Femur (tissue), 1 donor: ENCODE measurements at places on chromosomes 11 and 22.
A peak's percentile ranks its signal among the peaks of the same experiment; 100 is the strongest.

DNA sequence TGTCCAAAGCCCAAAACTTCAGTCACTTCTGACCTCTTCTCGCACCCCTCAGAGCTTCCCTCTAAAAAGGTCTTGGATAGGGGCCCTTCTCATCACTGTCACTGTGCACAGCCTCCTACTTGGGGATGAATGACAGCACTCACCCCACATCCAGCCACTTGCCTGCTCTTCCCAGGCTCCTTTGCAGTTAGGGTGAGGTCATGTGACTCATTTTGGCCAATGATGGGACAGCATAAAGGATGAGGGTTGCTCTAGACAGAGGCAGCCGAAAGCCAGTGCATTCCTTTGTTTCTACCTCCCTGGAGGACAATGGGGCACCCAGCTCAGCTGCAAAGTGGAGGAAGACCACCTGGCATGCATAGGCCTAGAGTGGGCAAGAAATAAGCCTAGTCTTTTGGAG is 1413.3 kb downstream of the TBC1D22A start:
- DNase-seq, result no peak

- no peak for DNase-seq
These were observed 26.7 kb upstream of the PICK1 start for GRCh38 chr22:38030311-38031133.

DNA sequence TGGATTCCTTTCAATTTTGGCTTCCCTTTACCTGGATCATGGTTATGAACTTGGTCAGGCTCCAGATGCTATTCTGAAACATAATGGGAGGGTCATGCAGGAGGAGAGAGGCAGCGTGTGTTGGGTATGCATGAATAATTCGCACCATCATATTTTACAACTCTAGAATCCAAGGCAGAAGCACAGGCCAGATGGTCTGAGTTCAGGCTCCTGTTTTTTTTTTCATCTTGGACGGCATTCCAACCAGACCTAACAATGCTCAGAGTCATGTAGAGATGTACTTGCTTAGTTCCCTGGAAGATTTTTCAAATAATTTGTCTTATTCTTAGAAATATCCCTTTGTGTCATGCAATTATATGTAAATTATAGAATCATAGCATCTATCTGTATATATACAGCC is 393.5 kb downstream of the JRKL start:
- no peak for DNase-seq

DNA sequence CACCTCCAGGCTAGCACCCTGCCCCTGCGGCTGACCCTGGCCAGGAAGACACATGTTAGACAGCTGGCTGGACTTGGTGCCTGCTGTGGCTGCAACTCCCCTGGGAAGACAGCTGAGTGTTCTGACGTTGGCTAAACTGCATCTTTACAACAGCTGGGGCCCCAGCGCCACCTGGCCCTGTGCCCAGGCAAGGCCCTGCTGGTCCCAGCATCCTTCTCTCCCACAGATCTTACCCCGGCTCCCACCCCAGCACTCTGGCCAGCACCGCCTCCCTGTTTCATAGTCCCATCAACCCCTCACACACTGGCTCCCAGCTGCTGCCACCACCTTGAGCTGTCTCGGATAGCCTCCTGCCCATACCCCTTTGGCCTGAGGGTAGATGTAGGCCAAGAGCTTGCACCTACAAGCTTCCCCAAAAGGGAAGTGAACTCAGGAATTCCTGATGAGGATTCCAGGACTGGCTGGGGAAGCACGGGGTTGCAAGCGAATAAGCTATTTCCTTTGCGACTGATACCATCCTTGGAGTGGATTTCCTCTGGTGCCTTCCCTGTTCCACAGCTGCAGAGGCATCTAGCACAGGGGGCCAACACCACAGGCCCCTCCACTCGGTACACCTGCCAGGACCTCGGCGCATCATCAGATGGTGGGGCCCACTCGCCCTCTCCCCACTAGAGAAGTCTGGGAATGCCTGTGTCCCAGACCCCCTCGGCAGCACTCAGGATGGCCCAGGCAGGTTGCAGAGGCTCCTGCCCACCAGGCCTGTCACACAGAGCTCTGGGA is 28.5 kb downstream of the RSPH14 start:
- DNase-seq, result peak; percentile 79

DNA sequence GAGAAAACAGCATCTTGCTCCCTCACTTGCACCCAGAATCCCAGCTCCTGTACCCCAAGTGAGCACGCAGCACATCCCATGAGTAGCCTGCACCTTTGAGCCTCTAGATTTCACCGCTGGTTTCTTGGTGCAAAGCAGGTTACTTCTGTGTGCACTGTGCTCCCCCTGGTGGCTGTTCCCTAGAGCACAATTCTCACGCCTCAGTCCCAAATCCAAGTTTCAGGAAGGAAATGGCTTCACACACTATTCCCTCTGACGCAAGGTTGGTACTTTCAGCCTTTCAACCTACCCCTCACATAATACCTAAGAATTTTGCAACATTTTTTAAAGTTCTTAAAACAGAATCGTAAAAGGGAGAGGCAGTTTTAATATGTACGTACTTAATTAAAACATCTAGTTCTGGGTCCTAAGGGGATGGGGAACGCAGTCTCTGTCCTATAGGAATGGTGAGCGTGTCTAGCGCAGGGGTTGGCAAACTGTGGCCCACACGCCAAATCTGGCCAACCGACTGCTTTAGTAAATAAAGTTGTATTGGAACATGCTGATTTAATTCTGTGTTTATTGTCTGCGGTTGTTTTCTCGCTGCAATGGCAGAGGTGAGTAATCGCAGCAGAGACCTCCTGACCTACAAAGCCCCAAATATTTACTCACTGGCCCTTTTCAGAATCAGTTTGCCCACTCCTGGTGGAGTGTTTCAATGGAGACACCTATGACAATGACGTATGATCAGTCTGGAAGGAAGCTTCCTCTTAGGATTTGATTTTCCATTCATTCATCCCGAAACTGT is 27.5 kb downstream of the DHCR7 start:
- no peak for DNase-seq

DNA sequence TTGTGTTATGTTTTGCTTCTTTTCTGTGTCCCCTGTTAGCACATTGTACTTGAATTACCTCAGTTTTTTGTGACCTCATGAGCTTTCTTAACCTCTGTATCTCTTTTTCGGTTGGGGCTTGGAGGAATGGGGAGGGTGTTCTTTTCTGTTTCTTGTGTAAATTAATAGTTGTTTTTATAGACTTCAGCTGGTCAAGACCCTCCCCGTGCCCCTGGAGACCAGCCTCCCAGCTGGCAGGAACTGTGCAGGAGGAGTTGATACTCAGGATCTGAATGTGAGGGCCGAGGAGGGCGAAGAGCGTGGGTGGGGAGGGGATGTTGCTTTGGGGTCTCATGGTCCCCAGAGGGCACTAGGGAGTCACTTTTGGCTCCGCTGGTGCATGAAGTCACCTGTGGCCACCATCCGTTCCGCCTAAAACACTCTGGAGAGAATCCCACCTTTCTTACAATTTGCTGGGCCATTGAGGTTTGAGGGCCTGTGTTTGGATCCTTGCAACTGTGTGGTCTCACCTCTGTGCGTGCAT is 44.3 kb upstream of the NNMT start:
- DNase-seq, result no peak

DNA sequence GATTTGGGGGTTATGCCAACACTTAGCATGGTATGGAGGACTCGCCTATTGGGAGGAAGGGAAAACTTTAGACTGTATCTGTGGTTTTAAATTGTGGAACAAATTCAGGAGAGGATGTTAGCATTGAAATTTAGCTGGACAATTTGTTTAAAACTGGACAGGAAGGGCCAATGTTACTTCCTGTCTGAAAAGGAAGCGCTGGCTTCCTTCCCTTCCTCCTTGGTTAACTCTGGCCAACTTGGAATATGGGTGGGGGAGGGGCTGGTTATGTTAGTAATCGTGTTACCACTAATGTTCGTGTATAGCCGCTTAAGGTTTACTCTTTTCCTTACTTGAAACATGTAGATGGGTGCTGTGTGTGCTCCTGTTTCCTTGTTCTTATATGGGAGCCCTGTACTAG is 13.9 kb downstream of the CTNND1 start:
- no peak for DNase-seq

DNA sequence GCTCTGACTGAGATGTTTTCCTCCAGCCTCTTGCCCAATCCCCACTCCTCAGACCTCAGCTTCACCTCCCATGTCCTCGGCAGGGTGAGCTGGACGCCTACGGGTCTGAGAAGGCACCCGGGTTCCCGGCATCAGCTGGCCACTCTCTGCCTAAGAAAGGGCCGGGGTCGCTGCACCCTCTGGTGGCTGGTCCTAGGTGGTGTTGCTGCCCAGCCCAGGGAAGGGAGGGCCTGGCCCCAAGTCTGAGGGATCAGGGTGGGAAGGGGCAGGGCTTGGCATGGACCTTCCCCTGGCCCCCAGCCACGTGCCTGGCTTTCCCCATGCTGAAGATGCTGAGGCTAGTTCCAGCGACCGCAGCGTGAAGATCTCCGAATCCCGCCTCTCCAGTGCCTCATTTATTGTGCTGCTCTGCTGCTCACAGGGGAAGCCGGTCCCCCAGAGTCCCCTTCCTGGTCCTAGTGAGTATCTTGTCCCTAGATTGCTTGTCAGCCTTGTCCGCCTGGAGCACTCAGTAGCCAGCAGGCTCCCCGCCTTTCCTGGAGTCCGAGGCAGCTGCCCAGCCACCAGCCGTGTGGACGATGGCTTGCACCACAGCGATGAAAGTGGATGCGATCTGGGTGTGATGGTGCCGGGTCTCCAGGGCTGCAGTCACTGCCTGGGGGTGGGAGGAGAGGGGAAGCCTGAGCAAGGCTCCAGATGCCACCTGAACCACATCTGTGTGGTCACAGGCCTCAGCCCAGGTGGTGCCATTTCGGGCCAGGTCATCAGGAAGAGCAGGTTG is 2.9 kb upstream of the GGT5 start:
- DNase-seq, result peak; percentile 93

DNA sequence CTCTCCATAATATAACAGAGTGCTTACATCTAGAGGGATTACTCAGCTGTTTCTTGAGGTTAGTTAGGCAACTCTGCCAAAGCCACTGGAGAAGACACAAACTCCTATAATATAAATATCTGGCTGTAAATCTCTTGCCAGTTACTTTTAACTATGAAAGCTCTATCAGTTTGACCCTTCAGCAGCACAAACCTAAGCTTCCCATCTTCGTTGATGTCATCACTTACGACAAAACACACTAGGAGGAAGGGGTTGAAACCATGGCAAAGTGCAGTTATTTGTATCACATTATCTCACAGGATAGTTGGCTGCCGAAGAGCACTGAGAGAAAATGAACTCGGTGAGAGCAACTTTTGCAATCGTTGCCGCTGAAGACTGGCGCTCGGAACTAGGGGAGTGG is 922.1 kb downstream of the OPCML start:
- DNase-seq, result no peak

- DNase-seq, result no peak
These were observed 613.5 kb upstream of the CCDC179 start for GRCh38 chr11:23473782-23474181.

GRCh38 chr11:29200791-29201562 is 815.9 kb downstream of the KCNA4 start:
- no peak for DNase-seq

DNA sequence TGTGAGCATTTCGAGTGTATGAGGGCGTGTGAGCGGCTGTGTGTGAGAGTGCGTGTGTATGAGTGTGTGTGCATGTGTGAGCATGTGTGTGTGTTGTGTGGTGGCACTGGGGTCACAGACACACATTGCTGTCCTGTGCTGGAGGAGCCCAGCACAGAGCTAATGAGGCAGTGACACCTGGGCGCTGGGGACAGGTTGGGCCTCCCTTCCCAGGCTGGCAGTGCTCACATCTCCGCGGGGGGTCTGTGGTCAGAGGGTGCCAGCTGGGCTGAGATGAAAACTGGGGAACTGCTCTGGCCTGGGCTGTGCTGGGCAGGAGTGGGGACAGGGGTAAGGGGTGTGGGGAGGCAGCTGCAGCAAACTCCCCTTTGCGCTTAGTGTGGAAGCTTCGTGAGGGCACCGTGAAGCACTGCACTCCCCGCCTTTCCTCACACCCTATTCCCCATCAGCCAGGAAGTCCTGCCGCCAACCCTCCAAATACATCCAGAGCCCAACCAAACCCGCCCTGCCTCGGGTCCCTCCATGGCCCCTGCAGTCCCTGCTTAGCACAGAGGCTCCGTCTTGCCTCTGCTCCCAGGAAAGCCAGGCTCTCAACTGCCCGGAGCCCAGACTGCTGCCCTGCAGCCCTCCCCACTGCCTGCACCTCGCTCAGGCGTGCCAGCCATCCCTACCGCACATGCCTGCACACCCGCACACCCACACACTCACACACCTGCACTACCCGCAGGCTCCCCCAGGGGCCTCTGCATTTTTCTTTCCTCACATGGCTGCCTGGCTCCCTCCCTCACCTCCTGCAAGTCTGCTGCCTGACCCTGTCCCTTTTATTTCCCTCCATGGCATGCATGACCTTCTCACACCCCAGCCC is 62.0 kb upstream of the THY1 start:
- peak; percentile 11 for DNase-seq

- no peak for DNase-seq
These were observed 70.5 kb downstream of the PKNOX2 start for GRCh38 chr11:125235071-125235471.

DNA sequence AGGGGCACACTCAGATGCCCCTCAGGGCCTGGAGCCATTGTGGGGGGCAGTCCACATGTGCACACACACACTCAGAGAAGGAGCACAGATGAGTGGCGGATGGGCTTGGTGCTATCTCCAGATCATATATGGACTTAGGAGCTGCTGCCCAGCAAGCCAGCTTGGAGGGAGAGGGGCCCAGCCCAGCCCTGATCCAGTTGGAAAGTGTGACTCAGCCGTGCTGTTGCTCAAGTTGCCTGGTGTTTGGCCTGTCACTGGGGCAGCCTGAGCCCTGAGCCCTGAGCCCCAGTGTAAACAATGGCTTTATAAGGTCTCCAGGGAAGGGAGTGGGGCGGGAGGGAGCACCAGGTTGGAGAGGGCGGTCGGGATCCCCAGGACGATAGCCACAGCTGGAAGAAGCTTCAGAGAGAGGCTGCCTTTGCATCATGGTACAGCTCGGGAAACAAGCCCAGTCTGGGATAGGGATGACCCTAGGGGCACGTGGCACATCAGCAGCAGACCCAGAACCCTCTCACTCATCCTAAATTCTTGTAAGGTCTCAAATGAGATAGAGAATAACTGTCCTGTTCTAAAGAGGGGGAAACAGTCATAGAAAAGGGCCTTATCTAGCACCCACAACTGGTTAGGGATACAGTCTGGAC is 4.8 kb downstream of the SELENOM start:
- DNase-seq, result peak; percentile 51

DNA sequence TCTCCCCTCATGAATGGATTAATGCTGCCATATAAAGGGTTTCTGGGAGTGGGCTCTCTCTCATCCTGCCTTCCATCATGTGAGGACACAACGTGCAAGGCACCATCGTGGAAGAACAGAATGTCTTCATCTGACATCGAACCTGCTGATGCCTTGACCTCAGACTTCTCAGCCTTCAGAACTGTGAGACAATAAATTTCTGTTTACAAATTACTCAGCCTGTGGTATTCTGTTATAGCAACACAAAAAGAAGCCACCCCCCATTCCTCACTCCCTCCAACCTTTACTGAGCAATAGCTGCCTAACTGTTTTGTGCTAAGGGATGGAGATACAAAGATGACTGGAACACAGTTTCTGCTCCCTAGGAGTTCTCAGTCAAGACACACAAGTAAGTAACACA is 106.1 kb upstream of the PLET1 start:
- no peak for DNase-seq
